Left kidney (tissue), 8 donors: ENCODE measurements at places on chromosomes 11 and 22.

GRCh38 chr22:45008751-45009605 lies 827 bp downstream of the PHF21B start:
- DNase-seq = no peak

DNA sequence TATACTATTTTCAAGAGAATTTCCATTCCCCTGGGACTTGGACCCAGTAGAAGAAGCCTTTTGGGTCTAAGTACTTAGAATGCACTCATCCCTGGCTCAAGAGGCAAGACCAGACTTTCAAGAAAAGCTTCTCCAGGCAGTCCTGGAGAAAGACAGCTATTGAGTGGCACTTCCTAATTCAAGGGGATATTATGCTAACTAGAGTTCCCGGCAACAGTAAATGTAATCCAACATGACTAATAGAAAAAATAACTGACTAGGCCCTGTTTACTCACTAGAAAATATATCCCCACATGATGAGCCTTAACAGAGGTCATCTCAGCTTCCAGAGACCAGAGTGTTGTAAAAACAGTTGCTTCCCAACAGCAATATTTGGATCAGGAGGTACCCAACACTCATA lies 47.2 kb upstream of the AKIP1 start:
- DNase-seq = no peak

GRCh38 chr11:108906826-108907225 lies 242.0 kb downstream of the DDX10 start:
- DNase-seq = no peak

GRCh38 chr22:50561401-50562358 lies 1.0 kb downstream of the SYCE3 start:
- DNase-seq = no peak

GRCh38 chr11:128504486-128504885 lies 82.9 kb downstream of the ETS1 start:
- no peak for DNase-seq

DNA sequence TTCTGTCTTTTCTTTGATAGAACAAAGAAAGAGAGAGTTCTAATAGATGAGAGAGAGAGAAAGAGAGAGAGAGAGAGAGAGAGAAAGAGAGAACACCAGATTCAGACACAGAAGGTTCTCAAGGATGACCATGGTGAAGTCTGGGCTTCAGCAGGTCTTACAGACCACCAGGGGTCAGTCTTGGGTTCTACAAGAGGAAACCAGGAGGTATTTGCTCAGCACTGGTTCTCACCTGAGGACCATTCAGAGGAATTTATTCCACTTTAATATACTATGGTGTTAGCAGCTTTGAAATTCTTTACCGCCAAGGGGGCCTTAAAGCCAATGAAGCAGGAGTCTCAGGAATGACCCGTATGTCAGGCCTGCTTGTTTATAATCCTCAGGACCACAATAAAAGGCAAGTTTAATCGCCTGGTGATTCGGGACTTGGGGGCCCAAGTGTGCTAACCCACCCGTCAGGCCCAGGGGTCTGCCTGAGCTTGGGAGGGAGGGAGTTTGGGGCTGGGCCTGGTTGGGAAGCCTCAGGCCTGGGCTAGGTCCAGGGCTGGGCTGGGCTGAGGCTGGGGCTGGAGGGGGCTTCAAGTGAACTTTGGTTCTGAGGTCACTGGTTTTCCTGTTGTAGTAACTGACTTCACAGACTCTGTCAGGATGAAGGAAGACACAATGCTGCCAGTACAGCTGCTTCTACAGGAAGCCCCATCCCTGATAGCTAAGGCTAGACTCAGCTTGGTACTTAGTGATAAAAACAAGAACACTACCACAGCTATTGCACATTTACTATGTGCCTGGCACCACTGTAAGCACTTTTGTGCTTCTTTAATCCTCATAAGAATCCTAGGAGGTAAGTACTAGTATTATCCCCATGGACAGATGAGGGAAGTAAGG lies 179.2 kb upstream of the ZBED5 start:
- DNase-seq = peak; percentile 81

- DNase-seq = no peak
Measured at GRCh38 chr11:45348729-45349128, 62.6 kb upstream of the SYT13 start.

DNA sequence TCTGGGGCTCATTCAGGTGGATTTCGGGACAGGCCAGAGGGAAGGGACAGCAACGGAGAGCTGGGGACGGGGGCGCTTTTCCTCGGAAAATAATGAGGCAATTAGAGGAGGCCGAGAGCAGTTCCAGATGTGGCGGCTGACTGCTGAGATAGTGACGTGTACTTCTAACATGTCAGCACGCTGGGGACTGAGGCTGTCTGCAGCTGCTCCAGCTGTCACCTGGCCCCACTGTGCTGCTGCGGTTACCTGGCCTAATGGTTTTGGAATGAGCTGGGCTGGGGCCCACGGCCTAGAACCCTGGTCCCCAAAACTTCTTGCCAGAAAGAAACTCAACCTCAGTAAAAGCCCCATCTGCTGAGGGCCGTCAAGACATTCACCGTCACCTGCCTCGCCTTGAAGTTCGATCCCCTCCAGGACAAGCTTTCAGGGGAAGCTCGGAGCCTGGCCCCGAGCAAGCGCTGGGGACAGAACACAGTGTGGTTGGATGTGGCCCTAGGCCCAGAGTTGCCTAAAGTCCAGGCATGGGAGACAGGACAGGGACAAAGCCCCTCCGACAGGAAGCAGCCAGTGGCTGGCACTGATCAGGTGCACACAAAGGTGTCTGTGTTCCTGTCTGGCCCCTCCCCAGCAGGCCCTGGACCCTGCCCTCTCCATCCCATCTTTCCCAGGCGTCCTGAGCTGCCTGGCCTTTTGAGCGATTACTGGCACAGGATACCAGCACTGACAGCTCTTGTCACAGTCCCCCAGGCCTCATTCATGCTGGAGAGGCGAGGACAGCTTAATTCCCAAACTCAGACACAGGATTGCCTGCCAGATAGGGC lies 22.1 kb downstream of the RPUSD4 start:
- no peak for DNase-seq

GRCh38 chr22:28444659-28445058 lies 235.0 kb downstream of the TTC28 start:
- DNase-seq = no peak

GRCh38 chr22:49417833-49418232 lies 409.8 kb downstream of the BRD1 start:
- no peak for DNase-seq

- DNase-seq = no peak
Measured at GRCh38 chr11:62535802-62536201, 10.8 kb downstream of the AHNAK start.

GRCh38 chr11:122732342-122733315 lies 77.1 kb downstream of the UBASH3B start:
- DNase-seq = no peak

DNA sequence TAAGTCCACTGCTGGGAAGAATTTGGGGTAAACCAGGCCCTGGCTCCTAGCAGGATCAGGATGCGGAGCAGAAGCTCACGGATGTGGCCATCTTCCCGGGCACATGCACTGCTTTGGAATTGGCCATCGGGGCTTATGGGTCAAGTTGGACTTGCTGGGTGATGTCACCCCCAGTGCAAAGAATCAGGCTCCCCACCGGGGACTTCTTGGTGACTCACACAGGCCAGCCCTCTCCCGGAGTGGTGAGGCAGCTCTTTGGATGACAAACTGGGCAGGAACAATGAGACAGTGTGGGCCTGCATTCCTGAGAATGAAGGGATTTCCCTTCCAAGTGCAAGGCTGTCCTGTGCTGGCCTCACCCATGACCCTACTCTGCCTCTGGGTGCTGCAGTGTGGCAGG lies 128.8 kb upstream of the ANO1 start:
- DNase-seq = no peak

GRCh38 chr11:19027829-19028595 lies 32.5 kb downstream of the MRGPRX2 start:
- DNase-seq = no peak

GRCh38 chr11:62546929-62547625 lies 471 bp upstream of the AHNAK start:
- DNase-seq = no peak

DNA sequence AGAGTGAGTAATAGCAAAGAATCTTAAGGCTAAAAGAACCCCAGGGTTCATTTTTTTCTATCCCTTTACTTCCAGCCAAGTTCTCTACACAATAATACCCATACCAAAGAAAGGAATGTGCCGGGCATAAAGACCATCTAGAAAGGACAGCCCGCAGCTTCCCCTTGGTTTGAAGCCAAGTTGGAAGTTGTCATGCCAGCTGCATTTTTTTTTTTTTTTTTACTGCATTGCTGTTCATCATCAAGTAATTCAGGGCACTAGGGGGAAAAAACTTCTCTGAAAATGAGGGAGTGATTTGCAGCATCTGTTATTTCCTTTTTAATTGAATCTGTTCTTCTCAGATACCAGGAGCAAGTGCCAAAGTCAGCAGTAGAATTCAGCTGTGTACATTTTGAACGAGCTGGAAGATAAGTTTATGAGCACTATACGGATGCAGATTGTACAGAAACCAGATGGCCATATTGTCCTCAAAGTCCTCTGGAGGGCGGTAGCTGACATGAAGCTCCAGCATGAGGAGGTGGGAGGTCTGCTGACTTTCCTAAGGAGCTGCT lies 56.4 kb downstream of the UBASH3B start:
- peak; percentile 65 for DNase-seq

DNA sequence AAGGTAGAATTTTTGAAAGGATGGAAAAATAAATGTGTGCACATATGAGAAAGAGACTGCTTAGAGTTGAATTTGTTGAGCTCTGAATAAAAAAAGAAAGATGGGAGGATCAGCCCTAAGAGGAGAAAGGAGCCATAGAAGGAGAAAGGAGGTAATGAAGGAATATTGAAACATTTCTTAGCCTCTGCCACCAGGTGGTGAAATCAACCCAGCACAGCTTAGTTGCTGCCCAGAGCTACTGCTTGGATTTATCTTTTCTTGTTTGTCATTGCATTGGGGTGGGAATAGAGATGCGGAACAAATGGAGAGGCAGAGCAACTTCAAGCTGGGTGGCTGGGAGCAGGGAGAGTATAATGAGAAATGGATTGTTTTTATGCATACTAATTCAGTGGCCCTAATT lies 80.4 kb downstream of the SERGEF start:
- DNase-seq = no peak

- DNase-seq = no peak
Measured at GRCh38 chr11:45928535-45929215, 6.2 kb downstream of the LARGE2 start.

DNA sequence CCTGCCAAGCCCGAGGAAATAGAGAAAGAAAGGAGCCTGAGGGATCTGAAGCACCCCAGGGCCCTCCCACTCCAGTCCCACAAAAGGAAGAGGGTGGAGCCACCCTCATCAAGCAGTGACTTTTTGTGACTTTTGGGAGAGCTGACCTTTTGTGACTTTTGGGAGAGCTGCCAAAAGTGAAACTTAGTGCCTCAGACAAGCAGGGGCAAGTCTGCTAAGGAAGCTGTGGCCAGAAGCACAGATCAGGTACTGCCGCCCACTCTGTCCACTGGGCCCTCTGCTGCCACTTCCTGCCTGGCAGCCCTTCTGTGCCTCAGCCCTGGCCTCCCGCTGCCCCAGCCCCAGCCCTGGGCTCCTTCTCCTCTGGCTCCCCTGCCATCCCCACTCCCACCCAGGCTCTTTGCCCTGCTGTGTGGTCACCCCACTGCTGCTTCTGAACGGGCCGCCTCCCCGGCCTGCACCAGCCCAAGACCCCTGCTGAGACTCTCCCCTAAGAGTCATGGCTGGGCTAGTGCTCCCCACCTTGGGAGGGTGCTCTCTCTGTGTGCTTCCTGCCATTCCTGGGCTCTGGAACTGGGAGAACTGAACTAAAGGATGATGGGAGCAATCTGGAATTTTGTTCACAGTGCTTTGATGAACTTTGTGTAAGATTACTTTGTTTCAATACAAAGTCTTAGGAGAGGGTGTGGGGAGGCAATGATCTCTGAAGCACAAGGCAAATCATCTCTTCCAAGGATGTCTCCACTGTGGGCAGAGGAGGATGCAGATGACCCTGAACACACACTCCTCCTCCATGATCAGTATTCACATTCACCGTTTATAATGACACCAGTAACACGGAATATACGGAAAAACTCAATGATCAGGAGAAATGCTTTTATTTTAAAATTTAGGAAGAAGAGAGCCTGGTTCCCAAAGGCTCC lies at the start of gene APOBEC3H:
APOBEC3H (plus strand) TSS at position 147 of the 923 bp plus-strand sequence. CDS start 3,035 bp downstream, outside the sequence.
- DNase-seq = no peak

DNA sequence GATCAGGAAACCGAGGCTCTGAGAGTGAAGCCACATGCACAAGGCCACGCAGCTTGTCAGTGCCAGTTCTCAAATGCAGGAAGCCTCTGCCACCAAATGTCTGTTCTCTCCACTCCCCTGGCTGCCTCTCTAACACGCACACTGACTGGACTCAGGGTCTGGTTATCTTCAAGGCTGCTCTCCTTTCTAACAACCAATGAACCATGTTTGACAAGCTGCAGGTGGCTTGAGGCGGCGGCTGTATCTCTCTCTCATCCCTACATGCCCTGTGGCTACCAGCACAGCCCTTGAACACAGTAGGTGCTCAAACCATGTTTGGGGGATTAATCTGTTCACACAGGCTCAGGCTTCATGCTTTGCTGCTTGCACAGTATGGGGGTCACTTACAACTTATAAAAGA lies 23.7 kb downstream of the MFNG start:
- no peak for DNase-seq

- no peak for DNase-seq
Measured at GRCh38 chr11:28463826-28464225, 355.6 kb downstream of the METTL15 start.

GRCh38 chr22:35697142-35697541 lies 20.5 kb upstream of the APOL5 start:
- no peak for DNase-seq

- no peak for DNase-seq
Measured at GRCh38 chr22:27490080-27490479, 311.5 kb downstream of the MN1 start.

DNA sequence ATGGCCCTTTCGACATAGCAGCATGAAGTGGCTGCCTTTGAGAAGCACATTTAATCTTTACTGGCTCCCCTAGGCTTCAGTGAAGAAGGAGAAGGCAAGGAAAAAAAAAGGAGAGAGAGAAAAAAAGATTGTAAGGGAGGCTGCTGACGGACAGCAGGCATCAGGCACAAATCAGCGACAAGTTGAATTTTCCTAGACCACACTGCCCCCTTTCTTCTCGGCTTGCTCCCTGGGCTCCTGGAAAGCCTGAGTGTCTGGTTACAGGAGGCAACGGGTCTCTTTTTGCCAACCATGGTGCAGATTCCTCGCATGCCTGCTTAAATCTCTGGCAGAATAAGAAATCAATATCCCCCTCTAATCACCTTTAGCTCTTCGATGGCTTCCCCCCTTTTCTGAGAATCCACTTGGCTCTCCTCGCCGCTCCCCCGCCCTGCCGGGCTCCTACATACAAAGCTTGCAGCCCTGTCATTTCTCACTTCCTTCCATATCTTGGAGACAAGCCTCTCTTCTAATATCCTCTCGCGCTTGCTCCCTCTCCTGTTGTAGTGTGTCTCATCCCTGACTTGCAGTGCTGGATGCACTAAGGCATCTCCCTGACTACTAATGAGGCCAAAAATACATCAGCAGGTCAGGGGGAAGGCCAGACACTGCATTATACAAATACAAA lies 14.3 kb downstream of the BLID start:
- DNase-seq = peak; percentile 89

- DNase-seq = no peak
Measured at GRCh38 chr11:2169626-2170570, 1.7 kb downstream of the TH start.
